ENCODE measurements at places on chromosomes 4 and X.

DNA sequence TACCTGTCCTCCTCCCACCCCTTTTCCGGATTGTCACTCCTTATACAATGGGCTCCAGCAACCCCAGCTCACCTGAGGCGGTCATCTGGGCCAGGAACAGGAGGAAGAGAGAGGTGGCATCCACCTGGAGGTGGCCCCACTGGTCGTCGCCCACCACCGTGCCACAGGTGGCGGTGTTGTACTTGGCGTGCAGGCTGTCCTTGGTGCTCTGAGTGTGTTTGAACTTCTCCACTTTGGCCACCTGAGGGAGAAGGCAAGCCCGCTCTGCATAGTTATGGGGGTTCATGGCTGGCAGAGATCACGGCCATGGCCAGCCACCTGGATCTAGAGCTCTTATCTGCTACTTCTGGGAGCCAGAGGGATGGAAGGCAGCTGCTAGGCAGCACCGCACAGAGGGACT is 32.9 kb downstream of the PHKA2 start:
- no peak for DNase-seq

DNA sequence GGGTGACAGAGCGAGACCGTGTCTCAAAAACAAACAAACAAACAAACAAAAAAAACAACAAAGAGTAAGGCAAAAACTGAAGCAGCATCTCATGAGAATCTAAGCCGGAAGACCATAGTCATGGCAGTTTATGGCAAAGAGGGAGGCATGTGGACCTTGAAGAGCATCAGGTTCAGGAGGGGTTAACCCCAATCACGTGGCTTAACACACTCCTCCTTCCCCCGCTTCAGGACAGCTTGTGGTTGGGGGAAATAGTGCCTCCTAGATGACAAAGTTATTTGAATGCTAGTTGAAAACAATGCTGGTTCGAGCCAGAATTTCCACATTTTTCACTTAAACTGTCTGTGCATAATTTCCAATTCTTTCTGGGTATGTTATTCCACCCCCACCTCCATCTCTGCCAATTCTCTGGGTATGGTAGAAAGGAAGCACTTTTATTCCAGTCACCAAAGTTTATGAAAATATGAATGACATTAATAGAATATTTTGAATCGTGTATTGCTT is 11.7 kb upstream of the MAP7D3 start:
- no peak for DNase-seq

- no peak for DNase-seq
Observed at GRCh38 chr4:137414802-137415201, 117.5 kb downstream of the PCDH18 start.

- no peak for DNase-seq
Observed at GRCh38 chr4:5826437-5827107, 66.3 kb downstream of the CRMP1 start.

GRCh38 chr4:138199568-138200235 is 42.4 kb downstream of the SLC7A11 start:
- DNase-seq = no peak

DNA sequence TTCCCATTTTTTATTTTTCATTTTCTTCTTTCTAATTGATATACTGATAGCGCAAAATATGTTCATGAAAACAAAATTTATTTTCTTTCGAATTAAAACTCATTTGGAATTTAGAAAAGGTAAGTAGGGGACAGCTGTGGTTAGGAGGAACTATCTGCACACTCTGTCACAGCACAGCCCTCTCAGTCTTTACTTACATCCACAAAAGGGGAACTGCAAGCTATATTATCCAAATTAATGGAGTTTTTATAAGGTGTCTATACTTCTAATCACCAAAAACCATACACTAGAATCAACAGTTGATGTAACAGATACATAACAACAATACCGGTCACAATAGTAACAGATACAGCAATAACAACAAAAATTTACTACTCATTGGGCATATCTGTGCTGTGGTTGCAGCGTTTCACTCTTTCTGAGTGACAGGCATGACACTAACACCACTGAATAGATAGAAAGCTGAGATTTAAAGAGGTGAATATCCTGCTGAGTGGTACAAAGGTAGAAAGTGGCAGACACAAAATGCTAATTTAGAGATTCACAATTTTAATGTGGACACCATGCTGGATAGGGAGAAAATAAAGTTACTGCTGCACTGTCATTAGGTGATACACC is 160.7 kb downstream of the PPP3CA start:
- no peak for DNase-seq

DNA sequence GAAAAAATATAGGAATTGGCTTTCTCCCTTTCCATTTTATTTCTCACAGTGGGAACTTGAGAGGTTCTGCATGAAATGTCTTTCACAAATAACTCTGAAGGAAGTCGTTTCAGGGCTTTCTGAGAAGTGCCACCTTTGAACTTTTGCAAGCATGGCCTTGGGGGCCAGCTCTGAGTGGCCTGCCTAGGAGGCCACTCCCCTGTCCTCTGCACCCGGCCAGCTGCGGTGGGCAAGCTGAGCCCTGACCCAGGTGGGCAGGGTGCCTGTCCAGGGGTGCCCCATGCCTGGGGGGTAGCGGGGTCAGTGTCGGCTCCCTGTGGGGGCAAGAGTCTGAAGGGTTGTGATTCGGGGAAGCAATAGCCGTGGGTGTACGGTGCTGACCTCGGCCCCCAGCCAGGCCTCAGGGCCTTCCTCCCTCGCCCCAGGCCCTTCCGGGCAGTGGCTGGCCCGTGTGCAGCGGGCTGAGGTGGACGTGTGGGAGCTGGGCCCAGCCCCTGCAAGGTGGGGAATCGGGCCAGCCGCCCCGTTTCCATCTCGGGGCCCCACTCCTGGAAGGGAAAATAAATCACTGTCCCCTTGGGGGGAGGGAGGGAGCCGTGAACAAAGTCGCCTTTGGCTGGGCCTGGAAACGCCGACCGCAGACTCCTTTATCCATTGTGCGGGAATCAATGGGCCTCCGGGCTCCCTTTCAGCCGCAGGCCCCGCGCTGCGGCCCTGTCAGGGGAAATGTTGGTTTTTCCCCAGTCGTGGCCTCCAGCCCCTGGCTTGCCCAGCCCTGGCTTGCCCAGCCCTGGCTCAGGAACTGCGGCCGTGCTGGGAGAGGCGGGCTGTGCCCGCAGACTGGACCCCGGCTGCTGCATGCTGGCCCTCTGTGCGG is 3.1 kb downstream of the FGFRL1 start:
- DNase-seq = no peak
